RWPE2 (cell line): ENCODE measurements at places on chromosomes 7 and 10.

DNA sequence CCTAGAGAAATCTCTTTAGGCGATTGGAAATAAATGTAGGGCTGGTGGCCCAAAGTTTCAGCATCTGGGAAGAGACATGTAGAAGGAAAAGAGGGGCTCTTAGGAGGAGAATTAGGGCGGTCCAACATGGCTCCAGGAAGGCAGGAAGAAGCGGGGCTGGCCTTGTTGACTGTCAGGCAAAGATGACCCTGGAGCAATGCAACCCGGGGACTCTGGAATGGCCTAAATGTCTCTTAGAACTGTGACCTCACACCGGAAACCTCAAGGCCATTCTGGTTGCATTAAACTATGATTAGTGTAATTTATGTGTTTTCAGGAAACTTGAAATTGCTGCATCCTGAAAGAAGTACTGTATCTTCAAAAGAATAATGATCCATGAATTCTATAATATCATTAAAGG, 66.8 kb downstream of the NRP1 start:
- no peak for DNase-seq
- peaks cover 67% of the 10 kb centered on the region for H3K36me3 ChIP-seq
- H3K27ac ChIP-seq = peak overlapping the region; percentile 2

GRCh38 chr7:83579740-83580139, 69.2 kb downstream of the SEMA3E start:
- no peaks in the 10 kb centered on the region for H3K36me3 ChIP-seq
- H3K27ac ChIP-seq = no peak overlapping the region
- H3K4me1 ChIP-seq = peaks cover 13% of the 10 kb centered on the region
- H3K4me3 ChIP-seq = no peak overlapping the region
- H3K27me3 ChIP-seq = no peaks in the 10 kb centered on the region

DNA sequence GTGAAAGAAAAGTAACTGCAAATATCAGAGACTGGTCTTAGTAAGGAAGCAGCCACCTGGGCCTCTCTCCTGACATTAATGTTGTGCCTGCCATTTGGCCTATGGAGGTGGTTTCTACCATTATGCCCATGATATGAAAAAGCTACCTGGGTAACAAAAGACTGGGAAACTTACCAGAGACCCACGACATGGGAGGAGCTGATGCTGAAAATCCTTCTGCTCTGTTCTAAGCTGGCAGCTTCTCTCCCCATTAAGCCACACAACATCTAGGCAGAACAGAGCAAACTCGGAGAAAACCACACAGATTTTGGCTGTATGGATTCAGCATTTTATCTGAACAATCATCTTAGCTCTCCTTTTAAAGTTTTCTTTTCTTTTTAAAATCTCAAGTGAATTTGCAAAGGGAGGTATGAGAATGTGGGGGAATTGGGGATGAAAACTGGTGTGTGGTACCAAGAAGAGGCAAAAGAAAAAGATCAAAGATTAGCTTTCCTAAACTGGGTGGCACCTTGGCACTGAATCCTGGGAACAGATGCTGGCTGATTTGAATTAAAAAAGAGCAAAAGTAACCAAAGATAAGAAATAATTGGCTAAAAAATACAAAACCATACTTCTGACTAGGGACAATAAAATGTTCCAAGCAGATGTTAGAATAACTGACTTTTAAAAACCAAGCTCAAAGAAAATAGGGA, 128.6 kb upstream of the ANKRD1 start:
- no peak overlapping the region for H3K27ac ChIP-seq
- no peaks in the 10 kb centered on the region for H3K4me1 ChIP-seq
- no peaks in the 10 kb centered on the region for H3K27me3 ChIP-seq
- H3K36me3 ChIP-seq = no peaks in the 10 kb centered on the region

DNA sequence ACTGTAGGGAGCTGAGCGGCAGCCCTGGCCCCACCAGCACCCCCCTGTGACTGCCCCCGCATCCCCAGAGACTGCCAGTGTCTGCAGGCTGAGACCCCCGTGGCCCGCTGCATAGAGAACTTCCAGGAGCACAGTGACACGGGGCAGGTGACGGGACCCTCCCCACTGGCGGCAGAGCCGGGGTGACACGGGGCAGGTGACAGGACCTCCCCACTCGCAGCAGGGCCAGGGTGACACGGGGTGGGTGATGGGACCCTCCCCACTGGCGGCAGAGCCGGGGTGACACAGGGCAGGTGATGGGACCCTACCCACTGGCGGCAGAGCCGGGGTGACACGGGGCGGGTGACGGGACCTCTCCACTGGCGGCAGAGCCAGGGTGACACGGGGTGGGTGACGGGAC, 2.3 kb downstream of the GPER1 start:
- no peak overlapping the region for H3K4me3 ChIP-seq
- H3K27ac ChIP-seq = no peak overlapping the region
- no peak for DNase-seq
- no peaks in the 10 kb centered on the region for H3K27me3 ChIP-seq
- H3K36me3 ChIP-seq = no peaks in the 10 kb centered on the region
- H3K4me1 ChIP-seq = peaks cover 21% of the 10 kb centered on the region

DNA sequence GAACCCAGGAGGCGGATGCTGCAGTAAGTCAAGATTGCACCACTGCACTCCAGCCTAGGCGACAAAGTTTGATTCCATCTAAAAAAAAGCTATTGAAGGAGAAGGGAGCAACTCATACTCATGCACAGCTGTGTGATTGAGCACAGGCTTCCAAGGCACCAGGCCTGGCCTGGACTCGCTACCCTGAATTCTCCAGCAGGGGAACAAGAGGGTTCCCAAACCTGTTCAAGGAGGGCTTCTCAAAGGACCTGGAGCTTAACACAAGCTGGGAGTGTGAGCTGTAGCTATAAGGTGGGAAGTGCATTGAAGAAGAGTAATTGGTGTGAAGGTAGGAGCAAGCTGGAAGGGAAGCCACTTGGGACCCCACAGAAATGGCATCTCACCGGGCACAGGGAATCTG, 15.1 kb upstream of the DDIT4 start:
- peak overlapping the region; percentile 99 for H3K27ac ChIP-seq
- peaks cover 57% of the 10 kb centered on the region for H3K4me1 ChIP-seq
- H3K4me3 ChIP-seq = no peak overlapping the region
- DNase-seq = no peak

DNA sequence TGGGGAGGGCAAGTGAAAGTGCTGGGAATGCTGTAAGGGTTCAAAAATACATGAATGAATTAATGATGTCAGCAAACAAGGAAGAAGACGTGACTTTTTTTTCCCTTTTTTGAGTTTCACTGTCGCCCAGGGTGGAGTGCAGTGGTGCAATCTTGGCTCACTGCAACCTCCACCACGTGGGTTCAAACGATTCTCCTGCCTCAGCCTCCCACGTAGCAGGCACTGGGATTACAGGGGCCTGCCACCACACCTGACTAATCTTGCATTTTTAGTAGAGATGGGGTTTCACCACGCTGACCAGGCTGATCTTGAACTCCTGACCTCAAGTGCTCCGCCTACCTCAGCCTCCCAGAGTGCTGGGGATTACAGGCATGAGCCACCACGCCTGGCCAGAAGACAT, 30.0 kb downstream of the DENND10 start:
- H3K4me1 ChIP-seq = no peaks in the 10 kb centered on the region
- no peak overlapping the region for H3K27ac ChIP-seq
- no peak overlapping the region for H3K4me3 ChIP-seq
- no peaks in the 10 kb centered on the region for H3K27me3 ChIP-seq

- H3K27ac ChIP-seq = no peak overlapping the region
- H3K4me3 ChIP-seq = no peak overlapping the region
- H3K36me3 ChIP-seq = 0 out of 2 replicates have a peak, but pooled peaks cover 3% of the 10 kb centered on the region
- no peaks in the 10 kb centered on the region for H3K4me1 ChIP-seq
Observed at GRCh38 chr7:122092964-122093797, 50.9 kb downstream of the AASS start.

GRCh38 chr7:128201067-128201689, 39.9 kb upstream of the LEP start:
- H3K27me3 ChIP-seq = peaks cover 32% of the 10 kb centered on the region
- H3K27ac ChIP-seq = no peak overlapping the region
- H3K4me3 ChIP-seq = no peak overlapping the region
- no peaks in the 10 kb centered on the region for H3K36me3 ChIP-seq

DNA sequence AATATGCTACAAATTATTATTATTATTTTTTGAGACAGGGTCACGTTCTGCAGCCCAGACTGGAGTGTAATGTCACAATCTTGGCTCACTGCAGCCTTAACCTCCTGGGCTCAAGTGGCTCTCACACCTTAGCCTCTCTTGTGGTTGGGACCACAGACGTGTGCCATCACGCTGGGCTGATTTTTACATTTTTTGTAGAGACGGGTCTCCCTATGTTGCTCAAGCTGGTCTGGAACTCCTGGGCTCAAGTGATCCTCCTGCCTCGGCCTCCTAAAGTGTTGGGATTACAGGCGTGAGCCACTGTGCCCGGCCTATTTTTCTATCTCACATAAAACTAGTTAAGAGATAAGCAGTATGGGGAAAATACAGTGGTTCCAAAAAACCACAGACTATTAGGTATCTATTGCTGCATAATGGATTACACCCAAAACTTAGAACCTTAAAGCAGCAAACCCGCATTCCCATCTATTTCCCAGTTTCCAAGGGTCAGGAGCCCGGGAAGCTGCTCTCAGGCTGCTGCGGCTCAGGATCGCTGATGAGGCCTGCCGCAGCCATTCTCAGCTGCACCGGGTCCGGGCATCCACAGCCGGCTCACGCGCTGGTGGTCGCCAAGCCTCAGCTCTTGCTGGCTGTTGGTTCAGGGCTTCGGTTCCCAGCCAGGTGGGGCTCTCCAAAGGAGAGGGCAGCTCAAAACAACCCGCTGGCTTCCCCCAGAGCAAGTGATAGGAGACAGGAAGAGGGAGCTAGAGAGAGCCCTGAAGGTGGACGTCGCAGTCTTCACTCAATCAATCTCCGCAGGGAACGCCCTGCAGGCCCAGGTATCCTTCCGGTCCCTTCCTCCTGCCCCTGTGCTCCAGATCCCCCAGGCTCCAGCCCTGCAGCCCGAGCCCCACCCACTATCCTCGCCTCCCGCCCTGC, 128.2 kb downstream of the UBE2H start:
- no peaks in the 10 kb centered on the region for H3K4me1 ChIP-seq
- DNase-seq = peak; percentile 86
- H3K27ac ChIP-seq = peak overlapping the region; percentile 77
- no peaks in the 10 kb centered on the region for H3K27me3 ChIP-seq
- H3K4me3 ChIP-seq = peak overlapping the region; percentile 44

DNA sequence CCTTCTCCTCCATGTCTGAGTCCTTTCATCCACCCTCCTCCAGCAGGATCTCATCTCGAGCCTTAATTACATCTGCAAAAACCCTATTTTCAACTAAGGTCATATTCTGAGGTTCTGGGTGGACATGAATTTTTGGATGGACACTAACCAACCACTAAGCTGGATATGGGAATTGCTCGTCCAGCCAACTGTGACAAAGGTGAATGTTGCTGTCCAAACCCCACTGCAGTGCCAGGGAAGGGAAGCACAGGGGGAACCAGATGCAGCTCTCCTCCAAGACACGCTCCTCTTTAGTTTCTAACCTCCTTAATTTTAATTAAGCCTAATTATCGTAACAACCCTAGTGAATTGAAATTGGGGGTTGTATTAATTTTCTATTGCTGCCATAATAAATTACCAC, 65.1 kb upstream of the EBF3 start:
- H3K4me1 ChIP-seq = peaks cover 4% of the 10 kb centered on the region
- H3K27ac ChIP-seq = no peak overlapping the region
- no peaks in the 10 kb centered on the region for H3K36me3 ChIP-seq
- H3K27me3 ChIP-seq = no peaks in the 10 kb centered on the region
- H3K4me3 ChIP-seq = no peak overlapping the region
- no peak for DNase-seq

- no peak for DNase-seq
- H3K4me1 ChIP-seq = no peaks in the 10 kb centered on the region
- H3K27me3 ChIP-seq = no peaks in the 10 kb centered on the region
- no peaks in the 10 kb centered on the region for H3K36me3 ChIP-seq
Observed at GRCh38 chr10:126042354-126042753, 146.0 kb downstream of the FANK1 start.

- no peak overlapping the region for H3K4me3 ChIP-seq
- H3K27me3 ChIP-seq = no peaks in the 10 kb centered on the region
- no peaks in the 10 kb centered on the region for H3K36me3 ChIP-seq
Observed at GRCh38 chr10:102870221-102870620, 951 bp downstream of the AS3MT start.

- no peak for DNase-seq
- no peaks in the 10 kb centered on the region for H3K4me1 ChIP-seq
- H3K4me3 ChIP-seq = no peak overlapping the region
- no peak overlapping the region for H3K27ac ChIP-seq
Observed at GRCh38 chr10:4094751-4095150, 309.7 kb upstream of the KLF6 start.

DNA sequence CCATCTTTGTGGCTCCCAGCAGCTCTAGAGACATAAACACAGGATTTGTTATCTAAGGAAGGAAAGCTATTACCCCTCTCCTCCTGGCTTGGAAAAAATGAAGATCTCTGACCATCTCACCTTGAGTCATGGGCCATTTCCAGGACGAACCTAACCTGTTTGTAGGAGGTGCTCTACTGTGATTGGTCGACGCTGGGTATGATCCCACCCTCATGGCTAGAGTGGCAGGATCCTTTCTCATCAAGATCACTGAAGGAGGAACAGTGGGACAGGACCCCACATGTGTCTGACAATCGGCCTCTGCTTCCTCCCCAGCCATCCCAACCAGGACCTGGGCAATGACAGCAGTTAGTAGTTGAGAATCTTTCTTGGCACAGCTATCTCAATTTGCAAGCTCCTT, 144.1 kb downstream of the EMX2 start:
- H3K36me3 ChIP-seq = no peaks in the 10 kb centered on the region
- no peak overlapping the region for H3K27ac ChIP-seq
- peaks cover 9% of the 10 kb centered on the region for H3K4me1 ChIP-seq
- DNase-seq = no peak
- no peak overlapping the region for H3K4me3 ChIP-seq

- no peak overlapping the region for H3K27ac ChIP-seq
- DNase-seq = no peak
- no peak overlapping the region for H3K4me3 ChIP-seq
- no peaks in the 10 kb centered on the region for H3K36me3 ChIP-seq
- H3K27me3 ChIP-seq = no peaks in the 10 kb centered on the region
Observed at GRCh38 chr7:84799106-84799505, 387.8 kb downstream of the SEMA3D start.
